ENCODE measurements at places on chromosomes 11 and 22.

DNA sequence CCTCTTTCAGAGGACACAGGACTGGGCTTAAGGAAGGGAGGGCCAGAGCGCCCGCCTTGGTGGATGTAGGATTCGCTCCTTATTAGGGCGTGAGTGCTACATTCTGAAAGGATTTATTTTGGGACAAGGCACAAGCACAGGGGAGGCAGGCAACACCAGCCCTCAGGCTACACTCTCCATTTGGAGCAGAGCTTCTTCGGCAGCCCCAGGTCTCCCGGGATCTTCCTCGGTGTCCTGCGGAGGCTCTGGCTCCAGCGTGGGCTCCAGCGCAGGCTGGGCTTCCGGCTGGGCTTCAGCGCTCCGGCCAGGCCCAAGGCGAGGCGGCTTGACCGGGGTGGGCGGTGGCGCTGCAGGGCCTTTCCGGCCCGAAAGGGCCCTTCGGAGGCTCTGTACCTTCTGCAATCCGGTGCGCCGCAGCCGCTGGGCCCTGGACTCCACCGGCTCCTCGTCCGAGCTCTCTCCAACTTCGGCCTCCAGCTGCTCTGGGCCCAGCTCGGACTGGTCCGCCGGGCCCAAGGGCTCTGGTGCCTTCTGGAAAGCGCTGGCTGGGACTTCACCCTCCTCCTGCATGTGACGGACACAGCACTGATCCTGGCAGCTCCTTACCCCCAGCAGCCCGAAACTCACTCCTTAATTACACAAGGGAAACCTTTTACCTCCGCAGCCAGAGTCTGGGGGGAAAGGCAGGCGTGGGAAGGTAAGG, 1.1 kb downstream of the CAVIN3 start:
- DNase-seq: peak; percentile 77

DNA sequence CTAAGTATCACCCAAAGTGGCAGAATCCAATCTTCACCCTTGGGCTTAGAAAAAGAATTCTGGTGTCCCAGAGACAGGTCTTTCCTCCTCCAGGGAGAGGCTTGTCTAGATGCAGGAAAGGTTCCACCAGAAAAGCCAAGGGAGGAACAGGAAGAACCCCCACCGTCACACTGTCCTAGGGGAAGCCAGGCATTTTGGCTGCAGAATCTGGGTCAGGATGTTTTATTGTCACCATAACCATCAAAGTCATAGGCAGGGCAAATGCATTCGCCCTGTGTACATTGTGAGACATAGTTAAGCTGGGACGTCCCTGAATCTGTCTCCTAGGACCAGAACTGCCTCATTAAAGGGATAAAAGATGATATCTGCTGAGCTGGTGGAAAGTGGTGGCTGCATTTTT, 590.5 kb downstream of the OPCML start:
- DNase-seq: no peak

GRCh38 chr11:64089915-64090805, 54.4 kb downstream of the FLRT1 start:
- no peak for DNase-seq

DNA sequence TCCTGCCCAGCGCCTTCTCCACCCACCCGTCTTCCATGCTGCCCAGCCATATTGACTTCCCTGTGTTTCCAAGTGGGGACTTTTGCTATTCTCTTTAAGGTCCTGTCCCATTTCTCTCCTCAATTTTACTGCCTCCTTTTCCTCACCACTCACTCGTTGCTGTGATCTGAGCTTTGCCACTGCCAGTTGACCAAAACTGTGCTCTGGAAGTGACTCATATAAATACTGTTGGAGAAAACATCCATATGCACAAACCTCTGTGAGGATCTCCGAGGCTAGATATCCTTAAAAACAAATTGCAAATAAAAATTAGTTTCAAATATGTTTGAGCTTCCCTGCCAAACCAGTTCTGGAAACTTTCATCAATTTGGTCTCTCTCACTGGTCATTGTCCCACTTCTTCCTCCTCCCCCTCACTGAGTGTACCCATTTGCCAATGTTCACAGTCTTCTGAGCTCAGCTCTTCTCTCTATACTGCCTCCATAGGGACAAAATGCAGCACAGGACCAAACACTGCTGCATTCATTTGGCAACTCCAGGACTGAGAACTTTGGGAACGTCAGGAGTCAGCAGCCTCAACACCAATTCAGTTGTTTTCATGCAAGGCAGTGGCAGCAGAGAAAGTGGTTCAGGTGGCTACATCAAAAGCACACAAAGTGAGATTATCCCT, 34.0 kb upstream of the MMP13 start:
- DNase-seq: no peak

DNA sequence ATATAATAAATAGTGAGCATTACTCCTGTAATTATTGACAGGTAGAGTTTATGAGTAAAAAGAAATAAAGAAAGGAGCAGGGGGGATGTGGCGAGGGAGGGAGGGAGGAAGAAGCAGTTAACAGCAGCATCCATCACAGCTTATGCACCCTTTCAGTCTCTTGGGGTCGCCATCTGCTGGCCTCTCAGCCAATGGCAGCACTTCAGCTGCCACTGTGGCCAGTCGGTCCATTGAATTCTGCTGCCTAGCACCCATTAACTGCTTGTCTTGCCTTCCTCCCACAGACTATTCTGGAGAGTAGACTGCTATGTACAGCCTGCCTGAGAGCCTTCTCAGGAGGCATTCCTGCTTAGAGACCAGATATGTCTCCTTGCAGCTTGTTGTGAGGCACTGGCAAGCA, 388.3 kb downstream of the TENM4 start:
- DNase-seq: no peak

- DNase-seq: no peak
Observed at GRCh38 chr11:15670520-15671070, 555.9 kb downstream of the INSC start.

- no peak for DNase-seq
Observed at GRCh38 chr11:9028581-9028980, 24.8 kb upstream of the NRIP3 start.

- DNase-seq: no peak
Observed at GRCh38 chr11:34364102-34364501, 6.3 kb upstream of the ABTB2 start.

- peak; percentile 43 for DNase-seq
Observed at GRCh38 chr11:67441098-67441563, 2.1 kb downstream of the CORO1B start.

- DNase-seq: no peak
Observed at GRCh38 chr22:23250785-23251363, 70.6 kb downstream of the BCR start.

DNA sequence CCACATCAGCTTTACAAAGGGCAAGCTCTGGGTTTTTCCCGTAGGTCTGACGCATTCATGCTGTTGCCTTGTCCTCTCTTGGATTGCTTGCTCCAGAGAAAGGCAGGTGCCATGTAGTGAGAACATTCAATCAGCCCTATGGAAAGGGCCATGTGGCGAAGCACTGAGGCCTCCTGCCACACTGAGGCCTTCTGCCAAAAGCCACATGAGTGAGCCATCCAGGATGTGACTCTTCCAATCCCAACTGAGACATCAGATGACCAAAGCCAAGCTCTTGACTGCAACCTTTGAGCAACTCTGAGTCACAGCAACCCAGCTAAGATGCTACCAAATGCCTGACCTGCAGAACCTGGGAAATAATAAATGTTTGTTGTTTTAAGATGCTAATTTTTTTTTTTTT, 9.0 kb upstream of the PANX3 start:
- no peak for DNase-seq

- no peak for DNase-seq
Observed at GRCh38 chr11:128947773-128948172, 5.1 kb upstream of the TP53AIP1 start.

GRCh38 chr11:78759071-78759470, 184.4 kb upstream of the NARS2 start:
- no peak for DNase-seq

DNA sequence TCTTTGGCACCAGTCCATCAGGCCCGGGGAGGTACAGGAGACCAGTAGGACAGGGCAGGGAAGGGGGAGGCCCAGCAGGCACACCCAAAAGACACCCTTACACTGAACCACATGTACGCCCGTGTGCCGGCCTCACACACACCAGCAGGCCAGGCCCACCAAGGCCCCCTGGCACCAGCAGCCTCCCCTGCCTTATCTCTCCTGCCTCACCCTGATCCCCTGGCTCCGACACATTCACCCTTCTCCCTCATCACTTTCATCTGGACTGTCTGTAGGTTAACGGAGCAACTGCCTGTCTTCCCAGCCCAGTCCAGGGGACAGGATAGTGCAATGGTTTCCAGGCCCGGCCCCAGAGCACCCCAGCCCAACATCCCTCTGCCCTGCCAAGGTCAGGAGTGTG, 4.9 kb downstream of the CDKN1C start:
- no peak for DNase-seq

DNA sequence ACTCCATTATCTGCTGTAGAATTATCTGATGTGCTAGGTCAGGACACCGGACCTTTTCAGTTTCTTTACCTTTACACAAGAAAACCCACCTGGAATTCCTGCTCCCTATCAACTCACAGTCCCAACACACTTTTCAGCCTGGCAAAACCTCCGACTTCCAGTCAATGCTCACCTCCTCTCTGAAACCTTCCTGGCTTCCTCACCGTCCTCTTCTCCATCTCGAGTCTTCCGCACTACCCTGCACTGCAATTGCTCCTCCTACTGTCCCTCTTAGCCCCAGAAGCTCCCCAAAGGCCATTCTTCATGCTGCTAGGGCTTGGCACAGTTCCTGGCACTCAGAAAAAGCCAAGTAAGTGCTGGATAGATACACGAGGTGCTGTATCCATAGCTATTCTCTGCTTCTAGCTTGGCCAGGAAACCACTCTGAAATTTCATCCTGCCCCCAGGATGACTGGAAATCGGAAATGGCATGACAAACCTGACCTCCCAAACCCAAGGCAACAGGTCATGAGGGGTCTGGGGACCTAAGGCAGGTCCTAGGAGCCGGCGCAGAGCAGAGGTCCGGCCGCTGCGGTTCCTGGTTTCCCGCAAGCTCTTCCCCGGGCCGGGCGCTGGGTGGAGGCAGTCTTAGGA, 702 bp downstream of the SYN3 start:
- no peak for DNase-seq

- DNase-seq: no peak
Observed at GRCh38 chr11:63769042-63769713, 603 bp upstream of the ZFTA start.

DNA sequence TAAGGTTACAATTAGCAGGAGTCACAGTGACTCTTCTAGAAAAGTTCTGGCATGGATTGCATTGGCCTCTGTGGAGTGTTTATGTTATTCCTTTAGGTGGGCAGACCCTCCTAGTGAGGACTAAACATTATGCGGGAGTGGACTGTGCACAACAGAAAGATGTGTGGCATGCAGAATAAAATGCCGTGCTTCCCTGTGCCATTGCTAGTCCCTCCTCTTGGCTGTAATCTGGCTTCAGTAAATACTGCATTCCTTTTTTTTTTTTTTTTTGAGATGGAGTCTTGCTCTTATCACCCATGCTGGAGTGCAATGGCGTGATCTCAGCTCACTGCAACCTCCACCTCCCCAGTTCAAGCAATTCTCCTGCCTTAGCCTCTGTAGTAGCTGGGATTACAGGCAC, 45.0 kb downstream of the SLC5A1 start:
- DNase-seq: no peak

DNA sequence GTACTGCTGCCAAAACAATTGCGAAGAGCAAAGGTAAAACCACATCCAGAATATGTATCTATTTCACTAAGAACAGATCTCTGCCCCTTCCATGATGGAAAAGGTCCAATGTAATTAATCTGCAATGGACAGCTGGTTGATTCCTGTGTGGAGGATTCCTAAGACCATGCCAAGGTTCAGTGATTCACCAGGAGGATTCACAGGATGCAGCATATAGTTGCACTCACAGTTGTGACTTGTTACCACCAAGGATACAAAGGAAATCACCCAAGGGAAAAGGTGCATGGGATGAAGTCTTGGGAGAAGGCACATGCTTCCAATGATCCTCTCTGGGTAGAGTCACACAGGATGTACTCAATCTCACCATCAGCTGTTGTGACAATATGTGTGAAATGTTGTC, 35.1 kb upstream of the CUL5 start:
- DNase-seq: no peak

DNA sequence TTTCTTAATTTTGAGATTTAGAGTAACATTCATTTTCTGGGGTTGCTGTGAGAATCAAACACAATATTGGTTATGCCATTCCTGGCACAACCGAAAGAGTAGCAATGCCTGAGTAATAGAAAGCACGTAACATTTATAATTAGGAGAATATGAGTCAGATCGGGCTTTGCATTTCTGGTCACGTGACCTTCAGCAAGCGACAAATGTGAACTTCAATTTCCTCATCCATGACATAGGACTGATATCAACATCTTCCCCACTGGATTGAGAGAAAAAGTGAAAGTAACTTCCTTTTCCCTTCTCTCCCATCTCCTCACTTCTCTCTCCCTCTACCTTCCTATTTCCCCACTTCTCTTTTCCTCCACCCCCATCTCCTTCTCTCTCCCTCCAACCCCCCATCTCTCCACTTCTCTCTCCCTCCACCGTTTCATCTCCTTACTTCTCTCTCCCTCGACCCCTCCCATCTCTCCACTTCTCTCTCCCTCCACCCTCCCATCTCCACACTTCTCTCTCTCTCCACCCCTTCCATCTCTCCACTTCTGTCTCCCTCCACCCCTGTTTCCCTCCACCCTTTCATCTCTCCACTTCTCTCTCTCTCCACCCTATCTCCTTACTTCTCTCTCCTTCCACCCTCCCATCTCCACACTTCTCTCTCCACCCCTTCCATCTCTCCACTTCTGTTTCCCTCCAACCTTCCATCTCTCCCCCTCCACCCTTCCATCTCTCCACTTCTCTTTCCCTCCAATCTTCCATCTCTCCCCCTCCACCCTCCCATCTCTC, 33.5 kb upstream of the CAT start:
- no peak for DNase-seq

- DNase-seq: no peak
Observed at GRCh38 chr11:115193914-115194801, 310.1 kb downstream of the CADM1 start.

DNA sequence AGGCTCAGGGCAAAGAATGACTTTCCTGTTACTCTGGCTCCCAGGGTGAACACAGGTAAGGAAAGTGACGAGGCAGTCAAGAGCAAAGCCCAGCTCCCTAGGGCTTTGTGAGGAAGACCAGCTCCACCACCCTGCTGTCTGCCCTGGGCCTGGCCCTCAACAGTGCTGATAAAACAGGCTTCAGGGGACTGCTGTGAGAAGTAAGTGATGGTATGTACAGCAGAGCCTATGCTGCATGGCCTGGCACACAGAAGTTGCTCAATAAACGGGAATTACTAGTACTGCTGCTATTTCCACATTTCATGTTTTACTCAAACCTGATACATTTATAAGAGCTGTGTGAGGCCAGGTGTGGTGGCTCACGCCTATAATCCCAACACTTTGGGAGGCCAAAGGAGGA, 50.3 kb downstream of the MICAL3 start:
- no peak for DNase-seq

- DNase-seq: no peak
Observed at GRCh38 chr11:123480290-123480815, 50.3 kb downstream of the GRAMD1B start.

DNA sequence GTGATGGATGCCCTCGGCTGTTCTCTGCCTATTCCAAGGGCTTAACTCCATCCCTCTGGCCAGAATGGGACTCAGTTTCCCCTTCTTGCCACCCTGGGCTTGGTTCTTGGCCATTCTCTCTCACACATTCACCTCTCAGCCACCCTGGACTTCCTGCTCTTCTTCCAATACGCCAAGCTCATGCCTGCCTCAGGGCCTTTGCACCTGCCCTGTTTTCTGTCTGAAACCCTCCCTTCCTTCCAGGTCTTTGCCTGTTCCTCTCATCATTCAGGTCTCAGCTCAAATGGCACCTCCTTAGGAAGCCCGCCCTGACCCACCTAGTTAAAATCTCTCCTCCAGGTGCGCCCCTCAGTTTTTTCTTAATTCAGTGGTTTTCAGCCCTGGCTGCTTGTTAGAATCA, 76.6 kb upstream of the TP53I11 start:
- no peak for DNase-seq

All from Right ventricle myocardium inferior (tissue), 1 donor.